NCI-H345 (cell line): ENCODE measurements at places on chromosomes 1 and 21.
A peak's percentile ranks its signal among the peaks of the same experiment; 100 is the strongest.

- DNase-seq: no peak
Observed at GRCh38 chr1:17069452-17070162, 15.8 kb upstream of the SDHB start.

GRCh38 chr1:233406339-233406960, 78.9 kb downstream of the MAP3K21 start:
- no peak for DNase-seq

- no peak for DNase-seq
Observed at GRCh38 chr1:172977296-172978017, 73.3 kb downstream of the TNFSF18 start.

- no peak for DNase-seq
Observed at GRCh38 chr1:91948501-91949355, 473 bp upstream of the BRDT start.

DNA sequence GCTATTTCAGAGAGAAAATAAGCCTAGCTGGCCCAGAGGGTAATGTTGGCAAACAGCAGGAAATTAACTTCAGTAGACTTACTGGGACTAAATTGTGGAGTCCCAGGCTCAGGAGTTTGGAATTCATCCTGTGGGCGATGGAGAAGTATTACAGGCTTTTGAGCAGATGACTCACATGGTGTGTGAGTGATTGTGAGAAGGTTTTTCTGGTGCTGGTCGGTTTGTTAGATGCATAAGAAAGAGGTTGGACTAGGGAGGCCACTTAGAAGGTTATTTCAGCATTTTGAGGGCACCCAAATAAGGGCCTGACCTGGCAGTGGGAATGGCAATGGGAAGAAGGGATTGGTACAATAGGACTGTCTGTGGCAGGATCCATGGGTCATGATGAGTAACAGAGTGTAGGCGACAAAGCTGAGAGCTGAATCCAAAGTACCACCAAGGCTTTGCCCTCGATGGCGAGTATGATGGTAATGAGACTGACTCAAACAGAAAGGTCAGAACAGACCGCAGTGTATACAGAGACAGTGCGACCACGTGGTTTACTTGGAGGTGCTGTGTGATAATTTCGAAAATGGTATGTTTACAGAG, 69.2 kb upstream of the KIF26B start:
- DNase-seq: no peak

- no peak for DNase-seq
Observed at GRCh38 chr1:218376722-218377121, 31.6 kb downstream of the TGFB2 start.

- DNase-seq: no peak
Observed at GRCh38 chr1:57066980-57067610, 101.3 kb upstream of the C8B start.

DNA sequence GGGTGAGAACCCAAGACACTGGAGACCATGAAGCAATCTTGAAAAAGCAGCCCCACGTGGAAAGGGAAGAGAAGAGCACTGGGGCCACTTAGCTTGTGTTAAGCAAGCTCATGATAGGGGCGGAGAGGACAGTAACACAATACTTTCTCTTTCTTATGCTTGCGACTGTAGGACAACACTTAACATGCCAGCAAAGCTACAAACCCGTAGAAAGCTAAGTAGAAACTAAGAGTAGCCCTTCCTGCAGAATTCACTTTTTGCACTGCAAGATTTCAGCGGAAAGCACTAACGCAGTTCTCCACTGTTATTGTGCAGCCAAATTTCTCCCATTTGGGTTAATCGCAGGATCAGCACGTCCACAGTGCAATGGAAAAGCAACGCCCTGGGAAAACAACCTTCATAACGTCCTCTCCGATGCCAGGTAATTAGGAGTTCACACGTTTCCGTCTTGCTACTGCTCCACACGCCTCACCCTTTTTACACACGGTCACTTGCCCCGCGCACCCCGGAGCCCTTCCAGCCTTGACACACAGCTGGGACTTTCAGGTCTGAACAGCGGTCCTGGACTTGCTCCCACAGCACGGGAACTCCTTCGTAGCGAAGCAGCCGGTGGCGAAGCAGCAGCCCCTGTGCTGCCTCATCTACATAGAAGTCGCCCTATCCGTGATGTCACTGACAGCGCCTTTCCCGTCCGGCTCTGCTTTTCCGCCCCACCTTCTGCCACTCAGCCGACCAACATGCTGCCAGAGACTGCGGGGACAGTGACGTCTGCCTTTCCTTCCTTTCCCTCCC, 148.6 kb downstream of the PPIAL4G start:
- DNase-seq: peak; percentile 98

- DNase-seq: no peak
Observed at GRCh38 chr1:111980686-111981085, 8.8 kb downstream of the KCND3 start.

GRCh38 chr1:47578721-47579419, 141.0 kb downstream of the FOXD2 start:
- DNase-seq: no peak

DNA sequence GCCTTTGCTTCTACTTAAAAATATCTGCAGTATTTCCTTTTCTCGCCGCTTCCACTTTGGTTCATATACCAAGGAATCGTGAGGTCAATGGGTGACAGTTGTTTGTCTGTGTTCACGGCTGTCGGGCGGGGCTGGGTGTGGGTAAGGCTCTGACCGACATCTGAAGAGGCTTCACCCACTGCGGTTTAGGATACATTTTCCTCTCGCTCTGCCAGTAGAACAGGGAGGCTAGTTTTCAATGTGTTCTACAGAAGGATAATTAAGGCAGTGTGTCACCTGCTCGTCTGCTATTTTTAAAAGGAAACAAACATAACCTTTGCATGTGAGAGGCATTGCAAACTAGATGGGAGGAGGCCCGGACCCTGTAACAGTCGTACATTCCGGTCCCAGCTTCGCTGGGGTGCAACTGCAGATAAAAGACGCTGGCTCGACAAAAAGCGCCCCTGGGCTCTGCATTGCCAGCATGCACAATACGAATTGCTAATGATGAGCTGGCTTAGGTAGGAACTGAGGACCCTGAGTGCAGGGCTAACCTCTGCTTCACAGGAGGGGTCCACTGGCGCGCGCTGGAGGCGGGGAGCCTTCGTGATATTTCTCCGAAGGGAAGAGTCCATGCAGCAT, 8.5 kb upstream of the ERG start:
- DNase-seq: no peak

- peak; percentile 2 for DNase-seq
Observed at GRCh38 chr1:188782220-188782841, 1695.3 kb downstream of the BRINP3 start.

- DNase-seq: no peak
Observed at GRCh38 chr1:37762516-37762915, 2.4 kb downstream of the EPHA10 start.

- DNase-seq: no peak
Observed at GRCh38 chr1:81598623-81599022, 202.1 kb upstream of the ADGRL2 start.

DNA sequence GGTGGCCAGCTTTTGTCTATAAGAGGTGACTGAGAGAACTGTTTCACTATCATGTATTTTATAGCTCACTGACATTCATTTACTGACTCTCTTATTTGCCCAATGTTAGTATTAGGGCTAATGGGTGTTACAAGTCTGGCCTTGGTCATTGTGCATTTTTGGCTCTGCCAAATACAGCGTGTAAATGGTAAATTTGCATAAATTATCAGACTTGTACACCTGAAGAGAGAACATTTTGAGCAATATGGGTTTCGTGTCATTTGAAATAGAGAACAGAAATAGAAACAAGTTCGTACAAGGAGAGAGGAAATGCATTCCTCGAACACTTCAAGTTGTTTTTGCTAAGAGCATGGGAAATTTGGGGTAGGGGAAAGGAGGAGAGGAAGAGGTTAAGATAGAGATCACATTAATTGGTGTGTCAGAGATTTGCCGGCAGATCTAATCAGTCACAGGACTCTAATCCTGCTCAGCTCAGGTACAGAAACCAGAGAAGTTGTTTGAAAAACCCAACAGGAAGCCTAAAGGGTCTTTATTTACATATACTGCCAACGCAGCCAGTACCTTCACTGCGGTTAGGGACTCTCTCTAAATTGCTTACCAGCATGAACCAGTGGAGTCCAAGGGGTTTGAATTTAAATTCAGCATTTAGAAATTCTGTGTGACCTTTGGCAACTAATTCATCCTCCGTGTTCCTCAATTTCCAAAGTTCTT, 261.5 kb downstream of the GPATCH2 start:
- DNase-seq: no peak

DNA sequence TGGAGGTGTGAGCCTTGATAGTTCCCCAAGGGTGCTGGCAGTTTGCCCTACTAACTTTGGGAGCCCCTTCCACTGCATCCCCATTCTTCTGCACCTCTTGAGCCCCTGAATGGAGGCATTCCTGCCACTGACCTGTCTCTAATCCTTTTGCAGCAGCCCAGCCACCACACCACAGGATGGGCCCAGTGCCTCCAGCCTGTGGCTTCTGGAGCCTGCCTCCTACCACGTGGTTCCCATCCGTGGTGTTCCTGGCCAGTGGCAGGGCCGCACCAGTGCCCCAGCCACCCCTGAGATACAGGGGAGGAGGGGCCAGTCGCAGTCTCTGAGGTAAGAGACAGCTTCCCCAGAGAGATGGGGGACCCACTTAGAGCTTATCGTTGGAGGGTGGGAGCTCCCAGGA, 14.4 kb downstream of the INAVA start:
- DNase-seq: no peak

DNA sequence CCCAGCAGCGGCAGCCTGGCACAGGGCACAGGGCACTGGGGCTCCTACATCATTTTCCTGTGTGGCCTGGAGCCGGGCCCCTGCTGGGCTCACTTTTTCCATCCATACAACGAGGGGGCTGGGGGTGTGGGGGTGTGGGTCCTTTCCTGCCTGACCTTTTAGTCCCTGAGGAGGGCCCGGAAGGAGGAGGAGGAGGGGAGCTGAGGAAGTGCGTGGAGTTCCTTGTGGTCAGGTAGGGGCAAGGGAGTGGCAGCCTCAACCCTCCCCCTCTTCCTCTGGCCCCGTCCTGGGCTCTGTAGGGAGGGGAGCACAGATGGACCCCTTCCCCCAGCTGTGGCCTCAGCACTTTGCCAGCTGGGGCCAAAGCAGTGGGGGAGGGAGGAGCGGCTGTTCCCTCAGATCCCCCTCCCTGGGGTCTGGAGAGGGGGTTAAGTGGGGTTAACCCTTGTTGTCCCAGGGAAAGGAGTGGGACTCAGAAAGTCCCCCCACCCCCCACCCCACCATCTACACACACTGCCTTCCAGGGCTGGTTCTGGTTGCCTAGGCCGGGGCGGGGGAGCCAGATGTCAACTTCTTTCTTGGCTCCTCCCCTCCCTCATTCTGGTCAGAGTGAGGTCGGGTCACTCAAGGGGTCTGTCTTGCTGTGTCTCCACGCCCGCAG, 5.7 kb downstream of the NTRK1 start:
- no peak for DNase-seq

- DNase-seq: peak; percentile 74
Observed at GRCh38 chr21:35257413-35257812, 208.3 kb upstream of the RUNX1 start.

- DNase-seq: no peak
Observed at GRCh38 chr1:12174924-12175810, 8.4 kb downstream of the TNFRSF1B start.

- DNase-seq: peak; percentile 34
Observed at GRCh38 chr1:54016343-54017282, 1.4 kb downstream of the LDLRAD1 start.

DNA sequence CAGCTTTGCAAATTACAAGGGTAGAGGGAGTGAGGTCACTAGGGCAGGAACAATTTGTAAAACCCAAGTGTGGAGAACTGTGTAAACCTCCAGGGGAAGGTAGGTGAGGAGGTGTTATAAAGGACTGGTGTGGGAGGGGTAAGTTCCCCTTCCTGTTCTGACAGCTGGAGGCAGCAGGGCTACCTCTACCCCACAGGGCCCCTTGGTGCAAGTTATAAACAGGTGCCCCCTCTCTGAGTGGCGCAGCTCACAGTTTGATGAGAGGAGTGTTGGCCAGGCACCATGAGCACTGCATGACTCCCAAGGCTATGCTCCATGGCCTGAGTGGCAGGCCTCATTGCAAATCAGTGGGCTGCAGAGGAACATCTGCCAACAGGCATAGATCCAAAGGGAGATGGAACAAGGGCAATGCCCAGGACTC, 41.0 kb downstream of the MFSD2A start:
- DNase-seq: no peak

DNA sequence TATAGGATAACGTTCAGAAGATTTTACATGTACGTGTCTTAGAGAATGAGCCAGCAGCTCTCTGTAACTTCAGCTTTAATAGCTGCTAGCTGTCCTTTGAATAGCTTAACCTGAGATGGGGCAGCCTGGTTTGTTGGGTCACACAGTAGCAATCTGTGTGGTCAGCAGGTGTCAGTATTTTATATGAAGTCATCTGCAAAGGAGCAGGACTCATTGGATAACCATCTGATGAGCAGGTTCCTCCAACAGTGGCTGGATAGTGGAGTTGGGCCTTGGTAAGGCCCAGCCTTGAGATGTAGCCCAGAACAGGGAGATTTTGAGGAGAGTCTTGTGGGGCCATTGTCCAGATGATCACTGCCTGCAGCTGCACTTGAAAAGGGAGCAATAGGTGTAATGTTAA, 6.4 kb downstream of the GSTM5 start:
- no peak for DNase-seq

DNA sequence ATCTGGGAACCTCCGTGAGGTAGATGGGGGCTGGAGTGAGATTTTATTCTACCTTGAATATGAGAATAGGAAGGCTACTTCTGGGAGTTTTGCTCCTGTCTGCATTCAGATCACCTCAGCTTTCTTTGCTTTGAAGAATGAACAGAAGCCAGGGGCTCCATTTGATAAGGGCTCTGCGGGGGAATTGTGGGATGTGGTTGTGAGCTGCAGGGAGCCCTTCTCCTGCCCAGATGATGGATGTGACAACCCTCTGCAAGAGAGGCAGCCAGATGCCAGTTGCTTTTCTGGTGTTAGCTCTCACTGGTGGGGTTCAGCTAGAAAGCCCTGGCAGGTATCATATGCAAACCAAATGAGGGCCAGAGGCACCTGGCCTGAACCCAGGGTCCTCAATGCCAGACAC, 21.5 kb downstream of the IER5 start:
- DNase-seq: peak; percentile 40

DNA sequence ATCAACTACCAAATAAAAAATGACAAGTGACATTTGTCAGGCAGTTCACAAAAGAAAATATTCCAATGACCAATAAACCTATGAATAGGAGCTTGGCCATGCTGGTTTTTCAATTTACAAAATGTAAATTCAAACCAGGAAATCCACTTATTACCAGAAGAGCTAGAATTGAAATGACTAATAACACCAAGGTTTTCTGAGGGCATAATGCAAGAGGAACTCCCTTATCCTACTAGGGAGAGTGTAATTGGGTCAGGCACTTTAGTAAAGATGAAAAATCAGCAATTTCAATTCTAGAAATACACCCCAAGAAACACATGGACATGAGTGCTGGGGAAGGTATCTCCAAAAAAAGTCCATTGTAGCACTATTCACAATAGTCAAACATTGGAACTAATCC, 16.7 kb upstream of the TIAM1 start:
- DNase-seq: no peak

DNA sequence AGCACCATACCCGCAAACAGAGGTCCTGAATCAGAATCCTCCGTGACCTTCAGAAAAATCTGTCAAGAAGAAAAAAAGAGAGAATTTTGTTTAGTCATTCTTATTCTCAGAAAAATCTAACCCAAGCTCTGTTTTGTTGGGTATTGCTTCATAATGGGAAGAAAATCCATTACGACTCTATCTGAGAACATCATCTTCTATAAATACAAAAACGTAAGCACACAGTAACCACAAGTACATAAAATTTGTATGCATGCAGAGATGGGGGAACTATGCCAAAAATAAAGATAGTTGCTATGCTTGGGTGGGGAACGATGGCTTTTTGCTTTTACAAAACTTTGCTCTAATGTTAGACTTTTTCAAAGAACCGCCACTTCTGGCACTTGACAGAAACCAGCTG, 84.2 kb downstream of the ABCA4 start:
- no peak for DNase-seq

GRCh38 chr1:33719771-33720670, 143.9 kb upstream of the HMGB4 start:
- no peak for DNase-seq
